A549 treated with Mapracorat at 1 μM for 4 hours (cell line): ENCODE measurements at places on chromosomes 1 and 21. TPM values are rescaled to one million over a fixed set of nuclear protein-coding genes. Genes with fewer than 3 reads are reported as not detected.

Gene APCS
- total RNA-seq, result not detected in 5 replicates

Gene KIF17
- 1.6 to 2.7 TPM (median 2.1 TPM) in 5 replicates for total RNA-seq

Gene MPL
- total RNA-seq, result 0.23 TPM in 1 of 5 replicates, not detected in the others

Gene ALX3
- total RNA-seq, result not detected in 5 replicates

Gene SYCP1
- total RNA-seq, result not detected in 5 replicates

Gene PCP4
- total RNA-seq, result not detected in 5 replicates

Gene FCN3
- not detected in 5 replicates for total RNA-seq

Gene PALMD
- 0.22 to 0.52 TPM (median 0.37 TPM) in 5 replicates for total RNA-seq

Gene DFFB
- 2.4 to 4.4 TPM (median 3.8 TPM) in 5 replicates for total RNA-seq

Gene C1orf185
- not detected in 5 replicates for total RNA-seq

Gene GBP7
- total RNA-seq, result not detected in 5 replicates

Gene ZNF648
- not detected in 5 replicates for total RNA-seq

Gene SFN
- total RNA-seq, result 503 to 710 TPM (median 599 TPM) in 5 replicates

Gene ANGPTL7
- not detected in 5 replicates for total RNA-seq

Gene PLEKHN1
- total RNA-seq, result 3.6 to 6.3 TPM (median 5.7 TPM) in 5 replicates

Gene CFHR1
- total RNA-seq, result 0.15 to 0.23 TPM in 2 of 5 replicates, not detected in the others
